Keratinocyte (primary cell): ENCODE measurements at places on chromosomes 13 and 19.

DNA sequence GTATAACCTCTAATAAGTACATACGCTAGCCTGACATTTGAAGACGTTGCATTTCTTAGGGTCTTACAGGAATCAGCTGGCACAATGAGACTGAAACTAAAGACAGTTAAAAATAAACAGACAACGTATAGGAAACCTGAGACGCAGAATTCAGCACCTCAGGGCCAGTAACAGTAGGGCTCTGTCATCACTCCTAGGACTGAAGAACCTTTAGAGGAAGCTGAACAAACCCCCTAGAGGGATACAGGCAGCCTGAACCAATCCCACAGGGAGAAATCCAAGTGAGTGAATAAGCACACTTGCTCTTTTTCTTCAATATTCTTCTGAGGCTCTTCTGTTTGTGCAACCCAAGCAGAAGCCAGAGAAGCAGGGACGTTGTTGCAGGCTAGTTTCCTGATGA lies 53.9 kb upstream of the KLHL1 start:
- DNase-seq = no peak

DNA sequence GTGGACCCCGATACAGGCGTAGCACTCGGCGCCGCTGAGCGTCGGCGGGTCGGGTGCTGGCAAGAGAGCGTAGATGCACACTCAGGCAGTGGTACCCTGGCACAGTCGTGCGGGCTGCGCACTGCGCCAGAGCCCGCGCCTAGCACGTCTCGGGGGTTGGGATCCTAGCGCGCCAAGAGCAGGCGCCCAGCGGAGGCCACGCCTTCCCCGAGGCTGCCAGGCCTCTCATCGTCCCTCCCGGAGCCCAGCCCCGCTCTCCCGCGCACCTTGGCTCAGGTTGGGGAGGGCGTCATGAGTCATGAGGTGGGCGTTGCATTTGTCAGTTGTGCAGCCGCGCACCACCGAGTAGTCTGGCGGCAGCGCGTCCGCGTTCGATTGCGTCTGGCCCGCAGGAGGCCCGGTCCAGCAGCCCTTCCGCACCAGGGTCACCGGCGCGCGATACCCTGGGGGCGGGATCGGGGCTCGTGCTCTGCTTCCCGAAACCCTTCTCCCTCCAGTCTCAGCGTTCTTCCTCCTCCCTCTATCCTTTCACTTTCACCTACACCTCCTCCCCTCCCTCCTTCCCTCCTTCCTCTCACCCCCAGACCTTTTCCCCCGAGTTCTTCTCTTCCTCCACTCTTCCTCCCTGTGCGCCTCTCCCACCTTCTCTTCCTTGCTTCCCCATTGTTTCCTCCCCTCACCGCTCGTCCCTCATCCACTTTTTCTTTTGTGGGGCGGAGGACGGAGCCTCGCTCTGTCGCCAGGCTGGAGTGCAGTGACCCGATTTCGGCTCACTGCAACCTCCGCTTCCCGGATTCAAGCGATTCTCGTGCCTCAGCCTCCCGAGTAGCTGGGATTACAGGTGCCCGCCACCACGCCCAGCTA lies 3.5 kb downstream of the LYPD5 start:
- peak; percentile 72 for DNase-seq

DNA sequence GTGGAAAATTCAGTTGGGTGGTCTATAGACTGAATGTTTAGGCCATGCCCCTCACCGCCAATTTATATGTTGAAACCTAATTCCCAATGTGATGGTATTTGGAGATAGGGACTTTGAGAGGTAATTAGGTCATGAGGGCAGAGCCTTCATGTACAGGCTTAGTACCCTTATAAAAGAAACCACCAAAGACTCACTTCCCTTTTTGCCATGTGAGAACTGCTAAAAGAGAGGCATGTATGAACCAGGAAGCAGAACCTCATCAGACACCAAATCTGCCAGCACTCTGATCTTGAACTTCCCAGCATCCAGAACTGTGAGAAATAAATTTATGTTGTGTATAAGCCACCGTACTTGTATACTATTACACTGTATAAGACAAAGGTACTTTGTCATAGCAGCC lies 40.6 kb downstream of the UQCRFS1 start:
- DNase-seq = no peak

DNA sequence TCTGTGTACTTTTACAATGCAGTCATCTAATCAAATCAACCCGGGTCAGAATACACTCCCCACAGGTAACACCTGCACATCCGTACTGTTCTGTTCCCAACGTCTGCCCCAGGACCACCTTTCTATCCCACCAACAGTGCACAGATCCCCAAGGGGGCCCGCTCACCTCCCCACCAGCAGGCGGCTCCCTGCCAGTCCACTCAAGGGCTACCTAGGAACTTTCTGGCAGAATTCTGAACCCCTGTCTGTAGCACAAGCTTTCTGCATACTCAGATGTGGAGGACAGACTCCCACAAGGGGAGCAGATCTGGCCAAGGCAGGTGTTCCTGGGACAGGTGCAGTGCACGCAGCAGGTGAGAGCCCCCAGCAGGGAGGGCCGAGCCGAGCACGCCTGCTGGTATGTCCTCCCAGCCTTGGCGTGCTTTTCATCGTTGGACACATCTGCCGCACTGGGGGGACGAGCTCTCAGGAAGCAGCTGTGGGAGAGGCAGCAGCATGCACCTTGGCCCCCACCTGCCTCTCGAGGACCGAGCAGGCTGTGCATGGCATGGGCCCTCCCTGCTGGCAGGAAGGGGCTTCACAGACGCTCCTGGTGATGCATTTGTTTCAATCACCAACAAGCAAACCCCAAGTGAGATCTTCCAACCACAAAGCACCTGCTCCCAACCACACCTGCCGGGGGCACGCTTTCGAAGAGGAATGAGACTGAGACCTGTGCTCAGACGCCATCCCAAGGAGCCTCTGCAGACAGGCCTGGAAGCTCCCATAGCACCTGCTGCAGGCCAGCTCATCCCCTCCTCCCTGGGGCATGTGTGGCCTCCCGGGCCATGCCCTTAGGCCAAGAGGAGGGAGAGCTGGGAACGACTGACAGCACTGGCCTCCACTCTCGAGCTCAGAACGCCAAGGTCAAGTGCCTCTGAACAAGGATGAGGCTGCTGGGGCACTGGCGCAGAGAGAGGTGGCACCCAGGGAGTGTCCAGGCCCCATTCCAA lies 35.9 kb downstream of the RAB20 start:
- DNase-seq = no peak

- no peak for DNase-seq
Measured at GRCh38 chr19:3576696-3577443, 4.1 kb downstream of the HMG20B start.

GRCh38 chr19:1206864-1207450 lies 1.4 kb downstream of the STK11 start:
- DNase-seq = no peak

- no peak for DNase-seq
Measured at GRCh38 chr13:111915104-111915551, 151.8 kb upstream of the SOX1 start.

DNA sequence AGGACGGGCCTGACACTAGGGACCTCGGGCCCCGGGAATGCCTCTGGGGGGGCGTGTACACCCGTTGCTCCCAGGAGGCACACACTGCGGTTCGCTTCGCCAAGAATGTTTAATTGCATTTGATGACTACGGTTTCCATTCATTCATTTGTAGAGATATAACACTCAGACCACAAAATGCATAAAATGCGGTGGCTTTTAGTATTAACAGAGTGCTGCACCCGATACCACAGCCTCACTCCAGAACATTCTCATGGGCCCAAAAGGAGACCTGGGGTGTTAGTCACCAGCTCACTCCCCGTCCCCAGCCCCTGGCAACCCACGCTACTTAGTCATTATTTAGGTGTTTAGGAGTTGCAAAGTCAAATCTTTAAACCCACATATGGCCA lies 21.8 kb downstream of the HCN2 start:
- DNase-seq = peak; percentile 67

DNA sequence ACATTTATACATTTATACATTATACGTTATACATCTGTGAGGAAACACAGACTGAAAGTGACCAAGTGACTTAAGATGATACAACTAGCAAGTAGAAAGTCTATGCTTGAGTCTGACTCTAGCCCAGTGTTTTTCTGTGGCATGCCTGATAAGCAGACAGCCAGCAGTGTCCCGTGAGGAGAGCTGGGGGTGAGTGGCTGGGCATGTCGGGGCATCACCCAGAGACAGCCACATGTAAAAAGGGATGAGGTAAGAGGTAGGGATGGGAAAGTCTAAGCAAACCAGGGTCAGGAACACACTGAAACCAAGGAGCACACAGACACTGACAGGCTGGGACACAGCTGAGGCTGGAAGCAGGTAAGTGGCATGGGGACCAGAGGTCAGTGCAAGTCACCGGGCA lies 333.2 kb downstream of the FOXO1 start:
- peak; percentile 21 for DNase-seq

GRCh38 chr13:32041429-32041828 lies 9.9 kb downstream of the FRY start:
- DNase-seq = no peak

GRCh38 chr13:106491928-106492587 lies 43.4 kb downstream of the EFNB2 start:
- no peak for DNase-seq

GRCh38 chr13:109160887-109161669 lies 531.7 kb downstream of the MYO16 start:
- DNase-seq = no peak

GRCh38 chr13:75302071-75302698 lies 179.8 kb downstream of the TBC1D4 start:
- no peak for DNase-seq

DNA sequence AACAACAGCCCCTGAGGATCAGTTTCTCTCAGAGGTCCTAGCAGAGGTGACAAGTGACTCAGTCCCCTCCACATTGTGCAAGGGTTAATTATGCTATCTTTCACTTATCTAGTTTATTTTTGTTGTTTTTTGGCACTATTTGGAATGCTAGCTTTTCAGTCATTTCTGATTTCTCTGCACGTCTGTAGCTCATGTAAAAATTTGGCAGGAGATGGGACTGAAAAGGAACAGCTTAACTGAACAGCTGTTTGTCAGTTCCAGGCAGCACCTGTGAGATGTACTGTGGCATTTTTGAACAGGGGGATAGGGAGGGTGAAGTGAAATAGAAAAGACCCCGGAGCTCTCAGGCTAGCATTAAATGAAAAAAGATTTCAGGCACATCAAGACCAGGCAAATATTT lies 313.5 kb downstream of the SUCLA2 start:
- no peak for DNase-seq

- DNase-seq = peak; percentile 94
Measured at GRCh38 chr19:4870025-4870700, 2.7 kb upstream of the PLIN3 start.

- no peak for DNase-seq
Measured at GRCh38 chr13:20043207-20043925, 84.8 kb downstream of the ZMYM2 start.

GRCh38 chr19:41442473-41443355 lies at the start of gene ERICH4:
Gene ERICH4, plus strand, starts transcription at chr19:41443156. Its CDS starts 14 bp downstream, at chr19:41443170.
- DNase-seq = no peak

- DNase-seq = no peak
Measured at GRCh38 chr13:39317291-39317690, 279.0 kb downstream of the NHLRC3 start.
